Dermis blood vessel endothelial cell (primary cell): ENCODE measurements at places on chromosomes 6 and 20. TPM values are rescaled to one million over a fixed set of nuclear protein-coding genes. Genes with fewer than 3 reads are reported as not detected.

DNA sequence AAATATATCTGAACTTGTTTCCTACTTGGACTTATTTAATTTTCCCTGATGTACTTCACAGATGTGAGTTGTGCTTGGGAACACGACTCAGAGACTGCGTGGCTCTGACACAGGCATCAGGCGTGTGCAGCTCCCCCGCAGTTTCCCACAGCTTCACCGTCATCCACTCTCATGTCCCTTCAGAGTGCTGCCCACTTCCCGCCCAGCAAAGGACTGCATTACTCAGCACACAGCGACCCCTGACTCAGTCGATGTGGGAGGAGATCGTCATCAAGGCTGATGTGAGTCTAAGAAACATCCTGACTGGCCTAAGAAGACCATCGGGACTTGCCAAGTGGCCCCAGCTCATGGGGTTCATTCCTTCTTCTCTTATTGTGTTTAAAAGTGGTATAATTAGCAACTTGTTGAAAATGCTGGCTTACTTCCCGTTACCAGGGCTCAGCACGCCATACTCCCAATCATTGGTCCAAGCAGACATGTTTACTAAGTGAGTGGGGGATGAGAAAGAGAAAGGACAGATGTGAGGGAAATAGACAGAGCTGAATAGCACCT, 539.4 kb upstream of the JARID2 start:
- peak; percentile 0 for DNase-seq

GRCh38 chr6:129733290-129733689, 23.3 kb upstream of the ARHGAP18 start:
- DNase-seq, result peak; percentile 34

- no peak for DNase-seq
These were observed 38.7 kb downstream of the SLC35D3 start for GRCh38 chr6:136960781-136961180.

GRCh38 chr20:44800391-44801046, 9.8 kb downstream of the RIMS4 start:
- no peak for DNase-seq

DNA sequence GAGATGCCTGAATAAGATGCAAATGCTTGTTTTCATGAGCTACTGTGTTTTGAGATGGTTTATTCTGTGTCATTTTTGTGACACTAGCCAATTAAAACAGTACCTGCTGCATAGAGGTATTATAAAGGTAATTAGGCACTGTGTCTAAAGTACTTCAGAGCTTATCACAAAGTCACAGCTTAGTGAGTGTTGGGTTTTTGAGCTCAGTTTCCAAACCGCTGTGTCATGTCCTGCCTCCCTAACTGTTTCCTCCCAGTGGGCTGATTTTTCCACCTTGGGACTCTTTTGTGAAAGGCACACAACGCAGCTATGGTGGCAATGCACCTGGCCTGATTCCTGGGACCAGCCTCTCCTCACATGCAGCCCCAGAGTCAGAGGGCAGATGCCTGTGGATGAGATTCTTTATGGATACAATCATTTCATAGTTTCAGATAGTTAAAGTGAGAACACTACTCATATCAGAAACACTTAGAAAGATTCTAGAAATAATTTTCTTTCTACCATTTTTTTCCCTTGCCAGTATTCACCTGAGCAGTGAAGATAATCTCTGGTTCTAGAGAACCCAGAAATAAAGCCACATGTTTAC, 41.3 kb upstream of the TAGAP start:
- DNase-seq, result no peak

DNA sequence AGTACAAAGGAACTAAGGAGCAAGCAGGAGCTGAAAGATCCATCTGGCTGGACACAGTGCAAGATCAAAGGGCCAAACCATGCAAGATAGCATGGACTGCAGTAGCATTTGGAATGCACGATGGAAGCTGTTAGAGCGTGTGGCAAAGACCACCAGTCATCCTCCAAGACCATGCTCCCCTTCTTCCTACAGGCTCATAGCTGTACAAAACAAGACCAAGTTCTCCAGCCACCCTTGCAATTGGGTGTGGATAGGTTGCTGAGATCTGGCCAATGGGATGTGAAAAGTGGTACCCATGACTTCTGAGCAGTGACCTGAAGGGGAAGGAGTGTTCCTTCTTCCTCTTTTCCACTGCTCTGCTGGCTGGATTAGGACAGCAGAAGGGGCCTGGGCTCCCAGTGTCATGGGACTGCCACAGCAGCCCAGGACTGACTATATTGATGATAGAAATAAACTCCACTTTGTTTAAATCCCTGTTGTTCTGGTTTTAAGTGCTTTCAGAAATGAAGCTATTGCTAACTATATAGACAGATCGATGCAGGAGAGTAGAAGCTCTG, 64.9 kb downstream of the SLC22A23 start:
- no peak for DNase-seq

- no peak for DNase-seq
These were observed 8.6 kb downstream of the MAN1A1 start for GRCh38 chr6:119340796-119341487.

DNA sequence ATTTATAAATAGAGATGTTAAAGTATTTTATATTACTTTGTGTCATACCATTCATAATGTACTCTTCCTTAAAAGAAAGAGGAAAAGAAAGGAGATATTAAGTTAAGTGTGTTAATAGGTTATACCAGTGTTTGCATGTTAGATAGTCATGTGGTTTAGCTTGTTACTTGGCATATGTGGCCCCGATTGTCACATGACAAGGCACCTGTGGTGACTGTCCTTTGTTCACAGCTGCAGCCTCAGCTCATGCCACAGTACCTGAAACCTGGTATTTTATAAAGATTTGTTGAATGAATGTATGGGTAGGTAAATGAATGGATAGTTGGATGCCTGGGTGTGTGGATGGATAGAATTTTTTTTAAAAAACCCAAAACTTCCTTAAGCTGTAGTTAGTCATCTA, 306.1 kb upstream of the FLRT3 start:
- DNase-seq, result no peak

- no peak for DNase-seq
These were observed 23.6 kb downstream of the TBC1D7 start for GRCh38 chr6:13304580-13305260.

- no peak for DNase-seq
These were observed 80.7 kb downstream of the ANKRD60 start for GRCh38 chr20:58147628-58148370.

DNA sequence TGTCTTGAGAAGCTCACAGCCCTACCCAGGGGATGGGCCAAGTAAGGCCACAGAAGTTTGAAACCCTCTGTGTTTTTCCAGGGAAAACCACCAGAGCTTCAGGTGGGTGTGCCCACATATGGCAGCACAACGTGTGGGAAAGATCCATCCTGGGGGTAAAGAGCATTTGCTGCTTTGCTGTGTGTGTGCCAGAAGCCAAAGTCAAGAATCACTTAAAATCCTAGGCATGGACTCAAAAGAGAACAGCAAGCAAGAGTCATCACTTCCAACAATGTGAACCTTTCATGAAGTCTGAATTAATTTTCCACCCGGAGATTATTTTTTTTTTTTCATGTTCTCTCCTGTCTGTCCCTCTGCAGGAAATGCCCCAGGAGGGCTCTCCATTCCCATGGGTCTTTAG, 308.2 kb upstream of the SGK1 start:
- DNase-seq, result no peak

DNA sequence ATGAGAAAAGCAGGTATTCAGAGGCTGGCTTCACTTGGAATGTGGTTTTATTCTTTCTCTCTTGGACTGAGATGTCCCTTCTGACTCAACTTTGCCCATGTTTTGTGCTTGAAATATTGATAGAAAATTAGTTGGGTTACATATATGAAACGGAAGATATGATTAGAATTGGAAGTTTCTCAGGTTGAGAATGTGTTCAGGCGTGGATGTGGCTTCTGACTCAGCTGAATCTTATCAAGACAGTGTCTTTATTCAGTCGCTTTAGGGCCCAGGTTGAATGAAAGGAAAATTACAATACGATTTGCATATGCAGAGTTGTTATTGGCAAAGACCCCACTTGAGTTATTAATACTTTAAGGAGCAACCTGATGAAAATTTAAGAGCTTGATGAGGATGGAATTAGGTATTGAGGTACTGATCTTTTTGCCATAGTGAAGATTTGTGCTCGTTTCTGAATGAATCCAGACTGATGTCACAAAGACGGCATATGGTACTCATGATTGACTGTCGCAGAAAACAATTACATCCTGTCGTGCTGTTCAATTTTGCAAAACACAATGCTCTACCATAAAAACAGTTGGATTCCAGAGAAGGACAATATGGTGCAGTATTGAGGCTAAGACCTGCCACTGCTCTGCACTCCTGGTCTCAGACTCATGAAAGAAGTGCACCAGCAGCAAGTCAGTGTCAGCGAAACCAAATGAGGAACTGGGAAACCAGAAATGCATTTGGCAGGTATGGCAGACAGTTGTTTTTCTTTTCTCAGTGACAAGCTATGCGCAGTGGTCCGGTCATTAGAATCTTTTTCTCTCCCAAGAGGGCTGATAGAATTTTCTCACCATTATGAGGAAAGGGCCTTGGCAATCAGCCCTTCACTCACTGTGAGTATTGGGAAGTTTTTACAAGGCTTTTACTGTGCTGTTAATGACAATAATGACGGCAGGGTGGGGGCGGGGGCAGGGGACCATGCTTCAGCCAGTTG, 158.3 kb downstream of the DOK5 start:
- DNase-seq, result no peak

DNA sequence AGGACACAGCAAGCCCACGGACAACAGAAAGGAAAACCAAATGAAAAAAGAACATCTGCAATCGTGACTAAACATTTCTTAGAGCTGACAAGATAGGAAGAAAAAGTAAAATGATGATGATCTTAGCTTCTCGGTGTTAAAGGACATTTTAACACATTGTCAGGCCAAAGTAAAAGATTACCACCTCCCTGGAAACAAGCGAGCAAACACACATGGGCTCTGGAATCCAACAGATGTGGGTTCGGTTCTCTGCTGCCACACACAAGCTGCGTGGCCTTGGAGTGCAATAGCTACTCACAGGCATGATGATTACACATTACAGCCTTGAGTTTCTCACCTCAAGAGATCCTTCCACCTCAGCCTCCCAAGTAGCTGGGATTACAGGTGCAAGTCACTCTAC, 7.5 kb upstream of the AAR2 start:
- DNase-seq, result no peak

DNA sequence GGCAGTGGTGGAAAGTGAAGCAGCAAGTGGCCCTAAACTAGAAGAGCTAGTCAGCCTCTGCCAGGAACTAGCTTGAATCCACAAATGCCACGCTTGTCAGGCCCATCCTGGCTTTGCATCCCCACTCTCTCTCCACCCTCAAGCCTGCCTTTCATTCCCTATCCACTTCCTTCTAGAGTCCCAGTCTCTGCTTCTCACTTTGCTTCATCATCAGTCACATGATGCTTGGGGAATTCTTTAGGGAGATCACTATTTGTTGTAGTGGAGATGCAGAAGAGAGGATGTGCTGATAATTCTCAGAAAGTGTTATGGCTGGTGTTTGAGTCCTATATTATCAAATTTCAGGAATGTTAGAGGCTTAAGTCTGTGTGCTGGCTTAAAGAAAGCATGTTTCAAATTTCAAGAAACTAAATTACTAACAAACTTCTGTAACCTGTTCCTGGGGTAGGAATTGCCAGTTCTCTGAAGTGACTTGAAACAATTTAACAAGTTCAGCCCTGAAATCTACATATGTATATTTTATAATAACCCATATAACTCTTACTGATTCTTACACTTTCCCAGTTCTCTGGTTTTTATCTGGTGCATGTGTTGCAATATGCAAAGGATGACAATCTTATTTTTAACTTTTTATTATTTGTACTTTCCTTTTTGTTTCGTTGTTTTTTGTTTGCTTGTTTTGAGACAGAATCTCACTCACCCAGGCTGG, 7.5 kb downstream of the TRIM39 start:
- no peak for DNase-seq

- DNase-seq, result no peak
These were observed 52.6 kb upstream of the C20orf144 start for GRCh38 chr20:33609504-33609903.

- DNase-seq, result no peak
These were observed 289.7 kb downstream of the KCNQ5 start for GRCh38 chr6:72911463-72912155.

- DNase-seq, result no peak
These were observed 18.1 kb upstream of the OSER1 start for GRCh38 chr20:44228465-44229258.

GRCh38 chr6:164230259-164230658, 815.7 kb downstream of the QKI start:
- no peak for DNase-seq

- DNase-seq, result no peak
These were observed 374.9 kb upstream of the NOX3 start for GRCh38 chr6:155830531-155830930.

DNA sequence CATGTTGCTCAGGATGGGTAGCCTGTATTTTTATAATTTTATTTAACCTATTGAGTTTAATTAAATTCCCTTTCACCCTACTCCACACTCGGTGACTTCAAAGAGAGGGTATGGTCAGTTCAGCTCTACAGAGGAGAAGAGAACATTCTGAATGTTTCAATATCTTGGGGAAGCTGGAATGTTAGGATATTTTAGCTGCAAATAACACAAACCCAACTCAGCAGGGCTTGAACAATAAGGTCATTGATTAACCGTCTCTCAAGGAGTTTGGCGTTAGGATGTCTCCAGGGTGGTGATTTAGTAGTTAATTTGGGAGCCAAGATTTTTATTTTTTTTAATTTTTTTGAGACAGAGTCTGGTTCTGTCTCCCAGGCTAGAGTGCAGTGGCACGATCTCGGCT, 143.6 kb upstream of the SALL4 start:
- no peak for DNase-seq

- DNase-seq, result no peak
These were observed 194.5 kb downstream of the CENPW start for GRCh38 chr6:126534401-126534800.

- DNase-seq, result peak; percentile 48
These were observed 1.8 kb downstream of the NFKBIE start for GRCh38 chr6:44263354-44264100.

Gene BPIFA1
- not detected in 2 replicates for total RNA-seq

Gene SYNDIG1
- total RNA-seq, result 0.17 TPM in 1 of 2 replicates, not detected in the other

Gene PRICKLE4
- 6.9 and 10.4 TPM in 2 replicates for total RNA-seq

Gene ADGRF5
- 140 and 211 TPM in 2 replicates for total RNA-seq

Gene CD93
- 361 and 441 TPM in 2 replicates for total RNA-seq

Gene RRAGD
- 0.51 and 1.2 TPM in 2 replicates for total RNA-seq

Gene SLC13A3
- total RNA-seq, result 0.05 TPM in 1 of 2 replicates, not detected in the other

Gene PSORS1C1
- total RNA-seq, result 0.17 and 4.7 TPM in 2 replicates

Gene DLL1
- total RNA-seq, result 7.5 and 7.6 TPM in 2 replicates

Gene ACSS1
- 39.6 and 52.1 TPM in 2 replicates for total RNA-seq

Gene CUTA
- 61.3 and 61.7 TPM in 2 replicates for total RNA-seq

Gene TOX2
- 0.88 and 1.5 TPM in 2 replicates for total RNA-seq

Gene STX16
- 36.4 and 53.5 TPM in 2 replicates for total RNA-seq

Gene AHCY
- total RNA-seq, result 95.6 and 136 TPM in 2 replicates
